ENCODE measurements at places on chromosomes 3 and 15.

- DNase-seq, result no peak
Observed at GRCh38 chr15:68228971-68229385, 550 bp downstream of the CLN6 start.

DNA sequence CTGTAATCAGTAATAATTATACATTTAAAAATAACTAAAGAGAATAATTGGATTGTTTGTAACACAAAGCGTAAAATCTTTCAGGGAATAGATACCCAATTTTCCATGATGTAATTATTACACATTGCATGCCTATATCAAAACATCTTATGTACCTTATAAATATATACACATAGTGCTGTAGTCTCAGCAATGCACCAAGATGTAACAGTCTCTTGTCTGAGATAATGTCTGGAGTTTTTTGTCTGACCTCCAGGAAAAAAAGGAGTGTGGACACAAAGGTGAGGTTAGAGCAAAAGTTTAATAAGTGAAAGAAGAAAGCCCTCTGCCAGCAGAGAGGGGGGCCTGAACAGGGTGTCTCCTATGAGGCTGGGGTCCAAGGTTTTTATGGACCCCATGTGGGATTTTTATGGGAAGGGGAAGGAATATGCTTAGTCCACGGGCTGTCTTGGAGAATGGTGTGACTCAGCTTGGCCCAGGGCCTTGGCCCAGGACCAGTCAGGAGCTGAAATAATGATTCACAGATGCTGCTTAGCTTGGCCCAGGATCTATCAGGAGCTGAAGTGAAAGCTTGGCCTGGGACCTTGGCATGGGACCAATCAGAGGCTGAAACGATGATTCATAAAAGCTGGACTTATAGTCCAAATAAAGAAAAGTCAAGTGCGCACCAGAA, 545.0 kb downstream of the ZPLD1 start:
- peak; percentile 4 for DNase-seq

DNA sequence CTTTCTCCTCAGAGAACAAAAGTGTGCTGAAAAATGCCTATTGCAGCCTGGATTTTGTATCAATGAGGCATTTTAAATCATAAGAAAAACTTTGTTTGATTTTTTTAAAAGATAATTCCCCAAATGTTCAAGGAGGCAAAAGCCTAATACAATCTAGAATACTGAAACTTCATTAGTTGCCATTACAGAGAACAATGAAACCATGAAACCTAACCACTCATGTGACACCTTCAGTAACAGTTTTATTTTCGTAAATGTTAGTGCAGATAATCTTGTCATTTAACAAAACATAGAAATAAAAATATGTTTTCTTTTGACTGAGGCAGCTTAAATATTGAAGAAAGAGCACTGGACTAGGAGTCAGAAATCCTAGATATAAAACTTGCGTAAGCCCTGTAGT, 655.9 kb downstream of the RBMS3 start:
- no peak for DNase-seq

DNA sequence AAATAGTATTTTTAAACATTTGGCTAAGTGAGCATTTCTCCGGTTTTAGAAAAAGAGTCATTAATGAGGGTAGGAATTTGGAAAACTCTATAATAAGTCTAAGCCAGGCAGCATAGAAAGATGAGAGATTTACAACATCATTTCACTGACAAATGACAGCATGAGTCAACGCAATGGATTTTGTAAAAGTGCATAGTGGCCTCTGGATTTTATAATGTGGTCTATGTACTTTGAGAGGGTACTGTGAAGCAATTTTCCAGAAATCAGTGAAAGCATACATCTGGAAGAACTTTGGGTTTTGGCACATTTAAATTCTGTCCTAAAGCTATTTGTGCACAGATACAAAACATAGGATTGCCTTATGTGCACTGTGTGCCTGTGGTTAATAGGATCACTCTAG, 130.8 kb upstream of the CCNL1 start:
- no peak for DNase-seq

- DNase-seq, result no peak
Observed at GRCh38 chr3:108114423-108115065, 23.7 kb upstream of the CD47 start.

DNA sequence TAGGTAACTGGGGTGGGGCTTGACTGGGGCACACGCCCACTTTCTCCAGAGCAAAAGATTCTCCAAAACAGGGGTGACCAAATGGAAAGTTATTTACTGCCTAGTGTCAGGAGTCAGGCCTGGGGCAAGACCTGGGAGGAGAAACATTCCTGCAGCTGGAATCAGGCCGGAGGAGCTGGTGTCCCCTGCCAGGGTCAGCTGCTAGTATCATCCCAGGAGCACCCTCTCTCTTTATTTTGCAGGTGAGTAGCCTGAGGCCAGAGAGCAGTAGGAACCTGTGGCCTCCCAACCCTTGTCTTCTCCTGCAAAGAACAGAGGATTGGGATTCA, 32.9 kb downstream of the DNAJB8 start:
- no peak for DNase-seq

DNA sequence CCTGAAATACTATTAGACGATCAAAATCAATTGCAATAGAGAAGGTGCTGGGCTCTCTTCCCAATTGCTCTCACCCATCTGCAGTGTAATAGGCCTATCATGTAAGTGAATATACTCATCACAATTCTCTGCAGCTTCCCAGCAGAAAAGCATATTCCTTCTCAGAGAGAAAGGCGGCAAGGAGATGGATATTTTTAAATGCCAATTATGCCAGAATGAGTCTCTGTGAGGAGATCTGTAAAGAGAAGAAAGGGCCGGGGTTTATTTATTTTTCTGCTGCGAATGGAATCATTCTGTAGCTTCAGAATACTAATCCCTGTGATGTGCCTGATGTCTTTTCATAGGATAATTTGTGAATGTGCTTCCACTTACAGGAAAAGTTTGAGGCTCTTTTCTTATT, 112.0 kb downstream of the APBA2 start:
- DNase-seq, result no peak

DNA sequence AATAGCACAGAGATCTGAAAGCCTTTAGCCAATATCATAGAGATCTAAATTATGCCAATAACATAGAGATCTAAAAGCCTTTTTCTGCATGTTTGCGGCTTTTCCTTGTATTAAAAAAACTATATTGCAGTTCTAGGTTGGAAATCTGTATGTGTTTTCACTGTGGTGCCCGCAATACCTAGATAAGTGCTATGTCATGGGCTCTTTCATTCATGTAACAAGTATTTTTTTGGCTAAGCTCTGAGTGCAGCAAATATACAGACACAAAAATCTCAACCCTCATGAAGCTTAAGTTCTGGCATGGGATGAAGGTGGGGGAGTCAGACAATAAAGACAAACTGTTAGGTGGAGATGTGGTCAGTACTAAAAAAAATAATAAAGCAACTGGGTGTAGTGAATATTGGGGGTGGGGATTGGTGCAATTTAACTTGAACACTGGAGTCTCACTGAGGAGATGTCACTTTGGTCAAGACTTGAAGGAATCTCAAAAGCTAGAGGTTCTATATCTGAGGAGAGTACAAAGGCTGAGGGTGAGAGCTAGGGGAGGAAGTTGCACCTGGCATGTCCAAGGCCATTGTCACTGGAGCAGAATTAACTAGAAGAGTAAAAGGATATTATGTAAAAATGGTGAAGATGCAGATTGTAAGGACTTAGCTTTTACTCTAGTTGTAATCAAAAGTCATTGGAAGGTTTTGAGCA, 973 bp downstream of the BUB1B start:
- DNase-seq, result peak; percentile 7

DNA sequence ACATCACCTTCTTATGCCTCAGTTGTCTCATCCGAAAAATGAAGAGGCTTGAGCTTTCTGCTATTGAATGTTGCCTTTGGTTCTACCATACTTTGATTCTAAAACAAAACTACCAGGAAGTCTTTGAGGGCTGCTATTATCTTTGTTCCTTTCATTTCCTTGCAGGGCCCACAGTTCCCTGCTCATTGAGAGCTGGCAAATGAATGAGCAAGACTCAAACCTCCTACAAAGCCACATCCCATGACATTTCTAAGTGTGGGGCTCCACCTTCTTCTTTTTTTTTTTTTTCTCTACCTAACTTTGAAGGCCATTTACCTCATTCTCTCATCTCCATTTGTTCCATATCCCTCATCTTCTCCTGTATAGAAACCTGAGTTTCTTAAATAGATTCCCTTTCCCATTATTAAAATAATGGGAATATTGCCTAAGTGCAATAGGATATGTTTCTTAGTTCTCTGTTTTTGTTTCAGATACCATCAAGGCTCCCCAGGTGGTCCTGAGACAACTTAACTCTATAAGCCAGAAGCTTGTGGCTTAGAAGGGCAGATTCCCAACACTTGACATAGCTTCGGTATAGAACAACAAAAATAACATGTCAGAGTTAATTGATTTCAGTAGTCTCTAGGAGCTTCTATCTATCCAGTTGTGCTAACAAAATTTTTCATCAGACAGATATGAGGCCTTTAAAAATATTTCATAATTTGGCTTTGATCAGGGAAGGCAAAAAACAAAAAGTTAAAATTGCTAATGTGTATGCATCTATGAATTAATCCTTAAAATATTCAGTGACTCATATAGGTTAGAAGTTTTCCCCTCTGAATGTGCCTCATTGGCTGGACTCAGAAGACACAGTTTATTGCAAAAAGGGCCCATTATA, 951.6 kb downstream of the TUSC7 start:
- DNase-seq, result no peak

DNA sequence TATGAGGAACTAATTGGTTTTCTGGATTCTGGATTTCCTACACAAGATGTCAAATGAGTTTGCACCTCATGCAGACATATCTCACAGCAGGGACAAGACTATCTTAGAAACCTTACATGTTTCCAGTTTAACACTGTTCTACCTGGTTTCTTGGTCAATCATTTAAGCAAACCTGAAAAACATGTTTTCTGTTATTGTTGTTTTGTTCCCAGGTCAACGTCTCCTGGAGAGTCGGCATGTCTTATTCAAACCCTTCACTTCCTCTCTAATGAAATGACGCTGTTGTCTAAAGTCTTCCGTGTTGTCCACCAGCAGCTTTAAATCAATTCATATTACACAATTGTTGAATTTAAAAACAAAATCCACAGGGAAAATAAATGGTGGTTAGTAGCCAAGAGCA, 150.9 kb downstream of the CNTN3 start:
- DNase-seq, result no peak

DNA sequence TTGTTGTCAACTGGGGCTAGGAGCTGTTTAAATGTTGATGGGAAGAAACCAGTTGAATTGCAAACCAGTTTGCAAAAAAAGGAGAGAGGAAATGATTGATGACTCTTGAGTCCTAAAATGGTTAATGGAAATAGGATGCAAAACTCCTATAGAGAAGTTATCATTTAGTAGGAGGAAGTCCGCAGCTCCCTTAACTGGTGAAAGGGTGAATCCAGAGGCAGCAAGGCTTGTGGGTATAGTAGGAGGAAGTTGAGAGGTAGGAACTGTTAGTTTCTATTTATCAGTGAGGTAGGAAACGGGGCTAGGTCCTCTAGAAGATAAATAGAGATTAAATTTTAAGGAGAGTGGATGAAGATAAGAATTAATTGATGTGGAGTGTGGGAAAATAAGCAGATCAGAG, 15.4 kb downstream of the IREB2 start:
- no peak for DNase-seq

- DNase-seq, result no peak
Observed at GRCh38 chr3:119323723-119324085, 29.5 kb downstream of the ARHGAP31 start.
